Stimulated activated CD4-positive, alpha-beta T cell treated with anti-CD3 and anti-CD28 coated beads, Interleukin-2, amount 100 ng/mL, for 24 hours (primary cell): ENCODE measurements at places on chromosomes 5 and 9.
A peak's percentile ranks its signal among the peaks of the same experiment; 100 is the strongest.

DNA sequence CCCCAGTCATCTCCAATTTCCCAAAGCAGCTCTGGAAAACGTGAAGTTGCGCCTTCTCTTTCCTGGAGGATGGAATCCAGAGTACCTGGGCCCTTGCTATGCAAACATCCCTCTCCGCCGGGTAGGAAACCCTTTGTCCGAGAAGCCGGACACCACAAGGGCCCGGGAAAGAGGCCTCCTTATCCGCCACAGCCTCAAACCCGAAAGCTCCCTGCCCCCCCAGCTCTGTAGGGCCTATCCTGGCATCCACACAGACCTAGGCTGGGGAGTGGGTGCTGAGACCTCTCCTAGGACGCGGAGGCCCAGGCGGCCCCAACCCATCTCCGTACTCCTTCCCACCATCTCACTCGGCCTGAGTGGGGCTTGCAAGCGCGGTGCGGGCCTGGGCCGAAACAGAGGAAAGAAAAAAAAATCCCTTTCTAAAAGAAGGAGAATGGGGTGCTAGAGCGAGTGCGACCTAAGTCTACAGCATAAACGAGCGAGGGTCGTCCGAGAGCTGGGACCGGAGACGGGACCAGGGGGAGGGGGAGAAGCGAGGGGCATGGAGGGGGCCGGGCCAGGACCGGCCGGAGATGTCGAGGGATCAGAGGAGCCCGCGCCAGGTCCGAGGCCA lies 624 bp downstream of the FBXW11 start:
- DNase-seq: peak; percentile 46

GRCh38 chr5:31605920-31606319 lies 33.0 kb upstream of the PDZD2 start:
- no peak for DNase-seq

DNA sequence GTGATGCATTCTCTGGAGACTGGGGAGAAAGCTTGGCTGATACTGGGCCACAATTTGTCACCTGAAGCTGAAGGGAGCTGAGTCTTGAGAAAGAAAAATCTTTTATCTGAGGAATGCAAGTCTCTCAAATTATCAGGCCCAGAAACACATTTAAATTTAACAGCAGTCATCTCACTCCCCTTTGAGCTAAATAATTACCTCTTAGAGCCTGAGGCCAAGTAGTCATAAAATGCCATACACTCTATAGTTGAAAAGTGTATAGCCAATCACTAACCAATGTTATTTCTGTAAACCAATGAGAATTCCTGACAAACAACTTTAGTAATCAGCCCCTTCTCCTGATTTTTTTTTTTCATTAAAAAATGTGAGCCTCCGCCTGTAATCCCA lies 32.7 kb upstream of the DAPK1 start:
- DNase-seq: no peak

GRCh38 chr5:55437452-55437851 lies 97.3 kb downstream of the PLPP1 start:
- DNase-seq: no peak

- DNase-seq: peak; percentile 66
Observed at GRCh38 chr5:142109331-142110045, 909 bp downstream of the NDFIP1 start.

DNA sequence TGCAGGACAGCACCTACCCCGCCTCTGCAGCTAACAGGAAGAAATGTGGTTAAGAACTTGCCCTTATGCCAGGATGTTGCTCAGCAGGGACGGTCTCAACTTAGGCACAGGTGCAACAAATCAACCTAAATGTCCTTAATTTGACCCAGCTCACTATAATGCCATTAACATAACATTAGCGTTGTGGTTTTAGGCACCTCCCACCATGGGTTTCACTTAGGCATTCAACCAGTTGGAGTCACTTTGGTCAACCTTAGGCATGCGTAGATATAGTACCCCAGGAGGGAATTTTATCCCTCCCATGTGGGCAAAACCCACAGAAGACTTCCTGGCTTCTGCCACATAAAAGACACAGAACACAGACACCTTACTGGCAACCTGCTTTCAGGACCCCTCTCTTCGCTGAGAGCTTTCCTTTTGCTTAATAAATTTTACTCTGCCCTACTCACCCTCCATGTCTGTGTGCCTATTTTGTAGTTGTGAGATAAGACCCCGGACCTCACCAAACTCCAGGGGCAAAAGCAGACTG lies 8.7 kb upstream of the ERAP1 start:
- DNase-seq: peak; percentile 33

- DNase-seq: no peak
Observed at GRCh38 chr5:9284781-9285307, 261.0 kb downstream of the SEMA5A start.

GRCh38 chr9:75914002-75914401 lies 23.5 kb downstream of the PCSK5 start:
- DNase-seq: no peak

- no peak for DNase-seq
Observed at GRCh38 chr9:27094640-27095298, 14.3 kb upstream of the TEK start.

- DNase-seq: no peak
Observed at GRCh38 chr9:90906316-90907055, 104.9 kb downstream of the SYK start.

DNA sequence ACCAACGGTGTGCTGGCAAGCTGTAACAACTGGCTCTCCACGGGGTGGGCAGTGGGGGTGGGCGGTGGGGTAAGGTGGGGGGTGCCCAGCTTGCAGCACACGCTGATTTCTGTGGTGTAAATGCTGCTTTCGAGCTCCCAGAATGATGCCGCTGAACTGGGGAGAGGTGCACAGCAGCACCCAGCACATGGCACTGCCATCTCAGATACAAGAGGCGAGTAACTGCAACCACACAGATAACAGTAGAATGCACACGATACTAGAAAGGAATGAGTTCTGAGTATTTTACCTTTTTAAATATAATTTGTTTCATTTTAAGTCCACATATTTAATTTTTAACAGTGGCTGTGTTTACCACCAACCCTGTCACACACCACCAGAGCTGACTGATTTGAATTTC lies 87.9 kb downstream of the SEMA4D start:
- DNase-seq: no peak

- no peak for DNase-seq
Observed at GRCh38 chr5:76888733-76889300, 39.0 kb downstream of the S100Z start.

DNA sequence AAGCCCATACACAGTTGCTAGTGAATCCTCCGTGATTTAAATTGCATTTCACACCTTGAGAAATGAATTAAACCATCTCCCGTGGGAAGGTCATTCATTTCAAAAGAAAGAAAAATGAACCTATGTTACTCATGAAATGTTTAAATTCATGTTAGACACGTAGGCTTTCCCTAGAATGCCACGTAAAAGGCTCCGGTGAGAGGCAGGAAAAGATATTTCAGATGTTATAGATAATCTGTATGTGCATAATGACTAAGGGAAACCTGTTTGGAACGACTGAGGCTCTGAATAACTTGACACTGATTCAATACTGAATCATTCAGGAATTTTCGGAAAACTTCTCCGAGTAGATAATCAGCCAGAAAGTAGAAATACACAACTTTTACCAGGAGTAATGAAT lies 134.3 kb upstream of the ICE1 start:
- no peak for DNase-seq

DNA sequence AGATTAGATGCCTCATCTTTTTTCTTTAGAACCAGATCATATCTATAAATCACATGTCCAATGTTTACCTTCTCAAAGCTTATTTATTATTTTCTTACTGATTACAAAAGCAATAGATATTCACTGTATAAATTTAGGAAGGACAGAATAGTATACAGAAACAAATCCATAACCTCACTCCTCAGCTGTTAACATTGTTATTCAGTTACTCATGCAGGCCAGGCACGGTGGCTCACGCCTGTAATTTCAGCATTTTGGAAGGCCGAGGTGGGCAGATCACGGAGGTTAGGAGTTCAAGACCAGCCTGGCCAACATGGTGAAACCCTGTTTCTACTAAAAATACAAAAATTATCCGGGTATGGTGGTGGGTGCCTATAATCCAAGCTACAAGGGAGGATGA lies 15.3 kb downstream of the STOM start:
- DNase-seq: no peak

- no peak for DNase-seq
Observed at GRCh38 chr5:83209963-83210362, 132.6 kb downstream of the XRCC4 start.

- no peak for DNase-seq
Observed at GRCh38 chr9:38181866-38182265, 112.8 kb upstream of the SHB start.

DNA sequence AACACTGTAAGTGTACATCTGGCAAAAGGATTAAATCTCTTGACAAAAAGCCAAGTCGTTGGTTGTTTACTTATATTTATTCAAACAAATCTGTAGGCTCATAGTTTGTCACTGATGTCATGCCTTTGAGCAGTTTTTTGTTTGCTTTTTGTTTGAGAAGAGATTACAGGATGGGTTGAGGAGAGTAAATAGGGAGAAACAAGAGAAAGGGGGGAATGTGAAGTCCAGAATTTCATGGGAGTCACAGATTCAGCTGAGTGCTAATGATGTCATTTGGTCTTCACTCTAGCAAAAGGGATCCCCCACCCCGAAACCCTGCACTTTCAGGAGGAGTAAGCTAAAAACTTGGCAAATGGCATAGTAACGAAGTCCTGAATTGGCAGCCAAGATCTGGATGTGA lies 337.4 kb downstream of the GLIS3 start:
- DNase-seq: no peak

DNA sequence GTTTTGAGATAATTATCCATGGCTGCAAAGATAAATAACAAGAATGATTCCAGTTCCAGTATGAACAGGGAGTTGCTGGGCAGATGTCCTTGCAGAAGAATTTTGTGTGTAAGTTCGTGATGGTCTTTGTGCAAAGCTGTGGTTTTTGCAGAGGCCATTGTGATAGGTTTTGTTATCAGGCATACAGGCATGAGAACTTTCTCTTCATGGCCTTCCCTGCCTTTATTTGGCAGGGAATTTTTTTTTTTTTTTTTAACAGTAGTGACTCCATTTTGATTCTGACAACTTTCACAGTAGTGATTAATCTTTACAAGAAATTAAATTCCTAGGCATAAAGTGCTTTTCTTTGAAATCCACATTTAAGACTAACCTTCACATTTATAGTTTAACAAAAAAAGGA lies 1999.5 kb upstream of the CDH6 start:
- no peak for DNase-seq

- DNase-seq: no peak
Observed at GRCh38 chr5:169870211-169870610, 110.1 kb downstream of the INSYN2B start.

DNA sequence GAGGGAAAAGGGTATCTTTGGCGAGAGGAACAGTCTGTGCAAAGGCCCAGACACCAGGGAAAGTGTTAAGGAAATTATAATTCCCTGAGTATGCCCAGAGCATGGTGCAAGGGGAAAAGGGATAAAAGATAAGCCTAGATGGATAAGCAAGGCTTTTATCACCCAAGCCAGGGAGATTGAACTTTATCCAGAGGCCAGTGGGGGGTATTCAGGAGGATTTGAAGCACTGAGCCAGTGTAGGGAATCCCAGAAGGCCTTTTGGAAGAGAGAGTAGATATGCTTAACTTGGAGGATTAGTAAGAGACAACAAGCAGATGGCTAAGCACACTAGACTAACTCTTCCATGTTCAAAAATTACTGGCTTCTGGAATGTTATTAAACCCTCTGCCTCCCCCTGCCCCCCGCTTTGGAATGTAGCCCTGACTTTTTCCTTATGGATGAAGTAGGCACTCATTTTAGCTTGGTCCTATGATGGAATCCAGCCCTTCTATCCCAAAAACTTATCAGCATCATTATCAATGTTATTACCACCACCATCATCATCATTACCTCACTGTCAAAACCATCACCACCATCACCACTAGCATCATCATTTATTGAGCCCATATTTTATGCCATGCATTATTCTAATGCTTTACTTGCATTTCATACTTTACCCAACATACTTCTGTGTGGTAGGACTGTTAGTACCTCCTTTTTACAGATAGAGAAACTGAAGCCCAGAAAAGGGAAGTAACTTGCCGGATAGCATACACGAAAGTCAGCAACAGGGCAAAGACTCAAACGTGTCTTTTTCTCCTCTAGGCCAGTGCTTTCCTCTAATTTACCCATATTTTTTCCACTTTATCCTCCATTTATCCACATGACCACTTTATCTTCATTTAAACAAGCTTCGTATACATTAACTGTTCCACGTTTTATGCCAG lies 237.0 kb downstream of the PAPPA start:
- no peak for DNase-seq

- DNase-seq: no peak
Observed at GRCh38 chr5:1316588-1317340, 21.9 kb upstream of the TERT start.

DNA sequence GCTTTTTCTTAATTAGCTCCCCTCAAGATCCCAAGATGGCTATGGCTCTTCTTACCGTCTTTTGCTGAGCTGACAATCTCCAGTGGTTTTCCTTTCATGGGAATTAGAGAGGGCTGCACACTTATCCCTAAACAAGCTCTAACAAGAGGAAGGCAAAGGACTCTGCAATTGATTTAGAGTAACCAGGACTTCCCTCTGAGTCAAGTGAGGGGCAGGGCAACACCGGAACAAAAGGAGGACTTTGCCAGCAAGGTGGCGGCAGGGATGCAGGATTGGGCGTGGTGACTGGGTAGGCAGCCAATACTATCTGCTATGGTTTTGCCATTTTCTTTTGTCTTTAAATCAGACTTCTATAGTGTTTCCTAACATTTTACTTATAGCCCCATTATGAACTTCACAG lies 9.8 kb downstream of the SLC44A1 start:
- no peak for DNase-seq

GRCh38 chr5:54670281-54670680 lies 152.7 kb downstream of the SNX18 start:
- DNase-seq: no peak

DNA sequence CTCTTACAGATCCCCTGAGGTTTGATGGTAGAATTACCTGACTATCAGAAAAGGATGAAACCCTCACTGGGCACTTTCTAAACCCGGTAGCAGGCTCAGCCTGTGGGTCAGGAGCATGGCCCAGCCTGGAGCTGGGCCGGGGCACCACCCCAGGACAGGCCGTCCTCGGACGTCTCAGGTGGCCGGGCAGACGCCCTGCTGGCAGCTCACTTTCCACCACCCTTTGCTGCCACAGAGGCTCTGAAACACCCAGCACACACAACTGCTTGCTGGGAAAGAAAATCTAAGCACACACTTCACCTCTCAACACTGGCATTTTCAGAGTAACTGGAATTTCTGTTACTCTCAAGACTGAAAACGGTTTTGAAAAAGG lies 4.4 kb downstream of the UBAC1 start:
- no peak for DNase-seq
